ENCODE measurements at places on chromosomes 7 and 10. TPM values are rescaled to one million over a fixed set of nuclear protein-coding genes. Genes with fewer than 3 reads are reported as not detected.

GRCh38 chr7:4791738-4792536, 16.5 kb downstream of the AP5Z1 start:
- peaks cover 5% of the 10 kb centered on the region for H3K4me1 ChIP-seq
- no peaks in the 10 kb centered on the region for H3K27me3 ChIP-seq
- H3K4me3 ChIP-seq = peak overlapping the region; percentile 39

- no peak overlapping the region for H3K27ac ChIP-seq
- no peak overlapping the region for H3K4me3 ChIP-seq
- peaks cover 22% of the 10 kb centered on the region for H3K27me3 ChIP-seq
- H3K4me1 ChIP-seq = no peaks in the 10 kb centered on the region
- no peak for DNase-seq
- no peaks in the 10 kb centered on the region for H3K36me3 ChIP-seq
These were observed 23.8 kb upstream of the SFTPA1 start for GRCh38 chr10:79586933-79587332.

DNA sequence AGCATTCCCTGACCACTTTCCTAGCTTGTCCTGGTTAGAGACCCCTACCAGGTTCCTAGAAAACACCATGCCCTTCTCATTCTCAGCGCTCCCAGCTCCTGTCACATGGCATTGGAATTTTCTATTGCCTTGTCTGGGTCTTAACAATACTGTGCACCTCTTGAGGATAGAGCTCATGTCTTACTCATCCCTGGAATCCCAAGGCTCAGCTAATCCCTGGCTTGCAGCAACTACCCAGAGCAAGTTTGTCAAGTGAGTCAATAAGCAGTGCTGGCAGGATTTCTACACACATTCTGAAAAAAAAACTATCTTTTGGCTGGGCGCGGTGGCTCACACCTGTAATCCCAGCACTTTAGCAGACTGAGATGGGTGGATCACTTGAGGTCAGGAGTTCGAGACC, 11.7 kb upstream of the PRDX3 start:
- peaks cover 15% of the 10 kb centered on the region for H3K4me1 ChIP-seq
- H3K36me3 ChIP-seq = no peaks in the 10 kb centered on the region
- H3K27me3 ChIP-seq = no peaks in the 10 kb centered on the region
- DNase-seq = no peak
- H3K4me3 ChIP-seq = no peak overlapping the region

DNA sequence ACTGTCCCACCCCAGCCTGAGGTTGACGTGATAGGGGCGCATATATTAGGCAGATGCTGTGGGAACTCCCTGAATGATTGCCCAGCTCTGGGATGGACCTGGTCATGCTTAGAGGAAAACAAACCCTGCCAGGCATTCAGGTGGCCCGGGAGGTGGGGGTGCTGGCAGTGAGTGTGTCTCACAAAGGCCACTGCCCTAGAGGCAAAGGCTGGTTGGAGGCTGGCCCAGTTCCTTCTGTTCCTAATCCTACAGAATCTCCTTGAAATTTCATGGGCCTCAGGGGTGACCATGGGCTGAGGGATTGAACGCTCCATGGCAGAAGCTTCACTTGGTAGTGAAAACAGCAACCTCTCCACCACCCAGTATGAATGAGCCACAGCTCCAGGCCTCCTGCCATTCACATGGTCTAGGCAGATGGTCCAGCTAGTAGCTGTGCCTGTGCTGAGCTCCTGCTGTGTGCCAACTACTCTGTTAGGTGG, 25.6 kb downstream of the ADRA2A start:
- H3K27ac ChIP-seq = peak overlapping the region; percentile 17
- peaks cover 10% of the 10 kb centered on the region for H3K27me3 ChIP-seq
- no peaks in the 10 kb centered on the region for H3K36me3 ChIP-seq
- no peaks in the 10 kb centered on the region for H3K4me1 ChIP-seq
- H3K4me3 ChIP-seq = no peak overlapping the region

Gene GFRA1
- total RNA-seq = not detected

Gene PLXDC2
- total RNA-seq = 0.31 TPM

Gene SFTPA1
- total RNA-seq = not detected
